ENCODE measurements at places on chromosomes 4 and X.

DNA sequence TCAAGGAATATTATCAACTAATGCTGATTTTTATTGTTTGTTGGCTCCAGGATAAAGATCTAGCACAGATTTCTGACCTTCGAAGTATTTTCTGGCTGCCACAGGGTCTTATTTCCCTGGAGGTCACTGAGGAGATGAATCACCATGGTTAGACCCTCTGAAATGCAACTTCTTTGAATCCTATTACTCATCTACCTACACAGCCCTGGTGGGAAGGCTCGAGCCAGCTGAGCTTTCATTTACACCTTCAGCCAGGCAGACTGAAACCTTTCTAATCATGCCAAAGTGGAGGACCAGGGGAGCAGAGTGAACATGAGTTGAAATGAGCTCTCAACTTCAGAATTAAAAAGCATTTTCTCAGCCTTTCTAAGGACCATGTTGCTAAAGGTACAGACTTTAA, 130.5 kb downstream of the SMIM20 start:
- no peak for DNase-seq

GRCh38 chr4:13244444-13244843, 239.7 kb downstream of the RAB28 start:
- no peak for DNase-seq

- DNase-seq: no peak
These were observed 13.0 kb upstream of the CXCL2 start for GRCh38 chr4:74111990-74112389.

DNA sequence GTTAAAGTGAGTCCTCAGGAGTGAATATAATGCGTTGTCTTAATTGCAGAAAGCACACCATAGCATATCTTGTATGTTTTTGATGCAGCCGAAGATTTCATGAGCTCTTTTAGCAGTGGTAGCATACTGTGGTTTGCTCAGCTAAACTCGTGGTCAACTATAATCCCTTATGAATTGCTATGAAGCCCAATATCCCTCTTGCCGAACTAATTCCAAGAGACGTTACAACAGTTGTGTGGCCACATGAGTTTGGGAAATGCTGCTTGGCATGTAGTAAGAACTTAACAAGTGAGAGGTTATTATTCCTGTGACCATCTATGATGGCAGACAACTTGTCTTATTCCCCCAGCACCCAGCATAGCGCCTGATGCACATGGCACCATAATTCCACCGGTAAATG, 30.7 kb downstream of the SYAP1 start:
- DNase-seq: no peak

- no peak for DNase-seq
These were observed 315.2 kb downstream of the GRID2 start for GRCh38 chr4:92618968-92619367.

DNA sequence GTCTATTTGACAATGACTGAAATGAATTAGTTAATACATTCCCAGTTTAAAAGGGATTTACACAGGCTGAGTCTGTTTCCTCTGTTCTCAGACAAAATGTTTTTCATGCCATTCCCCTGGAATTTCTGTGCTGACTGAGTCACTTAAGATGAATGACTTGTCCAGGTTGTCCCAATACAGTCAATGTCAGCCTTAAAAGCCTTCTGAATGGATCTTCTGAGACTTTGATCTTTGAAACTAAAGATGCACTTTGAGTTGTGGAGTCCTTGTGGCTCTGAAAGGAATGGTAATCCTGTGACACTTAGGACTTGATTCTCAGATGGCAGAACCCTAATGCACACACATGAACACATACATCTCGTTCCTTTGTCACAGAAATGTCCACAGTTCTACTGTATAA, 622.2 kb upstream of the GRID2 start:
- DNase-seq: no peak

DNA sequence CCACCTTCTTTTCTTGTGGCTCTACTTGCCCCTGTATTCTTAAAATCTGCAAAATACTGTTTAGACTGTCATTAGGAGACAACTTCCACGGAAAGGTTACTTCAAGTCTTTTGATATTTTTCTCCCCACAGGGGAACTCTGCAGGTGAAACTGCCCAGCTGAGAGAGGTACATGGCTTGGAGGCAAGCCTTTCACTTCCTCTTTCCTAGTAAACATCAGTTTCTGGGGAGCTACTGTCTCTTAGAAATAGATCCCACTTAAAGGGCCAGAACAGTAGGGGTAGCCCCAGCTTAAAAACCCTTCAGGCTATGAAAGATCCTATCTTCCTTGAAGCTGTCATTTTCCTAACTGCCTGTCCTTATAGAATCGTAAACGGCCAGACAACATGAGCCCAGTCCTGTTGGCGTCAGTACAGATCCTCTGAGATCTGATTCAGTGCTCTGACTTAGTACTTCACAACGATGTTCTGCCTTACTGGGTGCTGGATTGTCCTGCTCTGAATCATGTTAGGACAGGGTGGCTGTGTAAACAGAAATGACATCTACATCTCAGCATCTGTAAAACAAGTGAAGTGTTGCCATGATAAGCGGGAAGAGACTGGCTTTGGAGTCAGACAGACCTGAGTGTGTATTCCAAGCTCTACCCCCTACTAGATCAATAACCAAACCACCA, 102.1 kb downstream of the ITIH6 start:
- no peak for DNase-seq

DNA sequence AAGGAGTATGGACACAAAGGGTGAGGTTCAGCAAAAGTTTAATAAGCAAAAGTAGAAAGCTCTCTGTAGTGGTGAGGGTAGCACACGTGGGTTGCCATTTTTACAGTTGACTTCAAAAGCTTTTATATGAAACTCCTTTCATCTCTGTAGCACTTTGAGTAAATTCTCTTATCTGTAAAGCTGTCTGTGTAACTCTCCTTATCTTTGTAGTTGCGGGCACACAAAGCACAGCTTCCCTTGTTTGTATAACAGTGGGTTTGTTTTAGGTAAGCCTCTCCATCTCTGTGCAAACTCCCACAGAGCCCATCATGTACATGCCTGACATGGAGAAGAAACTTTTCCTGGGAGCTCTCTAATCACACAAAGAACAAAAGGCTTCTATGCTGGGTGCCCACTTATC, 325.9 kb upstream of the PABPC5 start:
- DNase-seq: no peak

GRCh38 chr4:140673729-140674128, 82.5 kb downstream of the TBC1D9 start:
- no peak for DNase-seq

DNA sequence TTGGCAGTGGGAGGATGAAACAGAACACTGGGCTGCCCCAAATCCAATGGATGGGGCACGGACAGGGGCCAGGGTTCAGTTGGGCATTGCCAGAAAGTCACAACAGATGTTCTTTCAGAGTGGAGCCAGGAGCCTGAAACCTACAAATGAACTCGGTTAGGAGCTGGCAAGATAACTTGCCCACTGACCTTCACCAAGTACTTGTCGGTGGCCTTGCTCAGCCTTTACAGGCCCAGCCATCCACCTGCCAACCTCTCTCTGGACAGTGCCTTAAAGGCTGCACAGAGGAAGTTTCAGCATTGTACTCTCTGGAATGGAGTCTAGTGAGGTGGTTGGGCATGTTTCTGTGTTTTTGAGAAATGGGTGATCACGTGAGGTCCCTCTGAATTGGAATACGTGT, 87.1 kb upstream of the USP9X start:
- DNase-seq: no peak

- no peak for DNase-seq
These were observed 103.9 kb upstream of the KLHL13 start for GRCh38 chrX:118220509-118220908.

- no peak for DNase-seq
These were observed 151.3 kb downstream of the THOC2 start for GRCh38 chrX:123581586-123581985.

DNA sequence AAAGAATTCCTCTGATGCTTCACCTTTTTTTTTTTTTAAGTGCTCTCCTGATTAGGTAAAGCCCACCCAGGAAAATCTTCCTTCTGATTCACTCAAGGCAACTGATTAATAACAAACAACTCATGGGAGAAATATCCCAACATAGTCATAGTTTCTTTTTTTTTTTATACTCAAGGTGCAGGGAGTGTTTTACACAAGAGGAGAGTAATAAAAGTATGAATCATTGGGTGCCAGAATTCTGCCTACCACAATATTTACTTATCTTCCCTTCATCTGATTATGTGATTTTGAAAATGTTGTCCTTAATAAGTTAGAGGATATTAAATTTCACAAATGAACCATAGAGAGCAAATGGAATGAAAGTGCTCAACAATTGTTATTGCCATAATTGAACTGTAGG, 329.9 kb downstream of the TECRL start:
- DNase-seq: no peak

GRCh38 chr4:149630064-149630463, 185.6 kb downstream of the IQCM start:
- no peak for DNase-seq

DNA sequence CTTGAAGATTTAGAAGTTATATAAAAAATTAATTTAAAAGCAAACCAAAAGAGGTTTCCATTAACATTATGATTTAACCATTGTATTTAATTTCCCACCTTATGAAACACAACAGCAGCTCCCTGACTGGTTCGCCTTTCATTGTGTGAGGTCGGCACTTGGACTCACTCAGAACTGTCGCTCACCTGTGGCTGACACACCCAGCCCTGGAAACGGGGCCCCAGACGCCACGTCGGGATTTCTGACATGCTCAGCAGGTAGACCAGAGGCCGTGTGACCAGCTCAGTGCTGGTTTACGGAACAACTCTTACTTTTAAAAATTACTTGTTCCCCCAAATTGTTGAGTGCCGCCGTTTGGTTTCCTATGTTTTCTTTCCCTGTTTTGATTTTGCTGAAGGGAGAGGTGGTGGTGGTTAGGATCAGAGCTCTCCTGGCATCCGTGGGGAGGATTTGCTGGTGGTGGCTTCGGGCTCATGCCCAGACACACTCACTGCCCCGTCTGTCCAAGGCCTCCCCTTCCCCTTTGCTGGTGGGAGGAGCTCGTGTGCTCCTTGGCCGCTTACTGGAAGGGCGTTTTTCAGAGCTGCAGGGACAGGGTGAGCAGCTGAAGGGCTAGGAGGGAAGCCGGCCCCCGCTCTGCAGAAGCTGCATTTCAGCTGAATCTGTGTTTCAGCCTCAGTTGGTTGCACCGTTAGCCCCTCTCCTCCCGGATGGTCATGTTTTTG, 59.2 kb downstream of the CPLX1 start:
- DNase-seq: no peak
